A673 (cell line): ENCODE measurements at places on chromosomes 12 and 14.

GRCh38 chr14:50532502-50533240, at the start of gene MAP4K5:
Gene MAP4K5, minus strand, starts transcription at chr14:50532569. Its CDS starts 520 bp downstream, at chr14:50532049.
- DNase-seq = peak; percentile 95

- no peak for DNase-seq
Observed at GRCh38 chr12:46363582-46364299, 8.8 kb downstream of the SLC38A2 start.

DNA sequence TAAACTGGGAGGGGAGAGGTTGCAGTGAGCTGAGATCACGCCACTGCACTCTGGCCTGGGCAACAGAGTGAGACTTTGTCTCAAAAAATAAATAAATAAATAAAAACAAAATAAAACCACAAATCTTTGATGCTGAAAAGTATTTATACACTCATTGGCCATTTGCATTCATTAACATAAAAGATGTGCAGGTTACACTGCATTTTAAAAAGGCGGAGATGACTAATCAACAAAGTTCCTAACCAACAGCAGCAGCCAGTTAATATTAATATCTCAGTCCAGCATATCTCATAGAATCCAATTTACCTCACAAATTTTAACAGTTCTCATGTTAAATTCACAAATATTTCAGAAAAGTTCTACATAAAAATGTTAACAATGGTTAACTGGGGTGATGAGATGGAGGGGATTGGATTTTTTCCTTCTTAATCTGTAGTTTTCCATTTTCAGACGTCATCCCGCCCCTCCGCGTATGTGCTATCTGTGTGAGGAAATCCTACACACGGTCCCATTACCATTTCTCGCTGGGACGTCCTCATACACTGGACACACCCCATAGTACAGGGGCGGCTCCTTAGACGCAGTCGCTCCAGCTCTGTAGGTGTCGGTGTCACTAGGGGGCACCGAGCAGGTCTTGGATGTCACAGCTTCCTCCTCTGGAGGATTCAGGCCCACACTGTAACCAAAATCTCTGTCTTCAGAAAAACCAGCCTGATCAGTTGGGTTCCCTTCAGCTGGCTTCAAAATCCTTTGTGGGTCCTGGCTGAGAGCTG, 7.3 kb downstream of the ANKLE2 start:
- DNase-seq = no peak

DNA sequence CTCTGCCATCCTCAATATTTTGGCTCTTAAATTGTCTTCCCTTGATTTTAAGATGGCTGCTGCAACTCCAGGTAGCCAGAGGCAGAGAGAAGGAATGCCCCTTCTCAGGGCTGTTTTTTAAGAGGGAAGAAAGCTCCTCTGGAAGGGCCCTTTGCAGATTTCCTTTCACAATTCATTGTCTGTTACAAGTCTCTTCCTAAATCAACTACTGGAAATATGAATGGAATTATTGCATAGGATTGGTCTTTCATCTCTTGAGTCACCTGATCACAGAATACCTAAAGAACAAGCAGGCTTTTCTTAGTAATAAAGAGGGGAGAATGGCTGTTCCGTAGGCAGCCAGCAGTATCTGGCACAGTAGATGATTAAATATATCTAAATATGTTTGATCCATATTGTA, 118.5 kb downstream of the ANO6 start:
- DNase-seq = no peak

- DNase-seq = no peak
Observed at GRCh38 chr12:98719515-98720504, 74.7 kb downstream of the APAF1 start.

GRCh38 chr12:30679241-30679640, 16.4 kb downstream of the IPO8 start:
- no peak for DNase-seq
